Progenitor cell of endocrine pancreas (in vitro differentiated cells): ENCODE measurements at places on chromosomes 2 and 18.

GRCh38 chr2:169798397-169798717 lies 314 bp upstream of the SSB start:
- DNase-seq = no peak

- no peak for DNase-seq
Observed at GRCh38 chr2:119293900-119294299, 70.3 kb downstream of the STEAP3 start.

DNA sequence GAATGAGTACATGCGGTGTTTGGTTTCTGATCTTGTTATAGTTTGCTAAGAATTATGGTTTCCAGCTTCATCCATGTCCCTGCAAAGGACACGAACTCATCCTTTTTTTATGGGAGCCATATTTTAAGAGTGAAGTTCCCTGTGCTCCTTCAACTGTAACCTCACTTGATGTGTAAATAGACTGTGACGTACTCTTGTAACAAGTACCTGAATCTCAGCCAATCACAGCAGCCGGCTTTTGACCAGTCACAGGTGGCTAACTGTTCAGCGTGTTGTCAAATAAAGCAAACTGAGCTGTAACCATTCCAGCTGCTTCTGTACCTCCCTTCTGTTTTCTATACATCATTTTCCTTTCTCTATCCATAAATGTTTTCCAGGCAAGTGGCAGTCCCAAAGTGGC lies 774.3 kb upstream of the HS6ST1 start:
- DNase-seq = no peak

GRCh38 chr18:25326361-25326952 lies 25.5 kb downstream of the ZNF521 start:
- DNase-seq = no peak

GRCh38 chr2:158970241-158970751 lies 1.9 kb downstream of the TANC1 start:
- DNase-seq = no peak

- DNase-seq = peak; percentile 44
Observed at GRCh38 chr18:49768051-49768391, 45.3 kb downstream of the ACAA2 start.

- no peak for DNase-seq
Observed at GRCh38 chr2:212711856-212712255, 173.3 kb upstream of the ERBB4 start.

DNA sequence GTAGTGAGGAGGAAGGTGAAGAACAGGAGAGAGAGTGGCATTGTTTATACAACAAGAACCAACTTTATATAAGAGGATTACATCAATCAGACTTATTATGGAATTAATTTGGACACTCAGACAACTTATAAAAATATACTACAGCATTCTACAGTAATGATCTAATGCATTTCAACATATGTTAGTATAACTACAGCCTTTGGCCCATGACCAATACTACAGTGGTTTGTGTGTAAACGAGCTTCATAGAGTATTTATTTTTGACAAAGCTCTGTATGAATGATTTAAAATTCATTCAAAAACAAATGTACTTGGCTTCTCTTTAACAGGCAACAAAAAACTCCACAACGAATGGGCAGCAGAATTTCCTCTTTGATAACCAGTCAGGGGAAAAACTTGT lies 72.8 kb downstream of the ZNF521 start:
- no peak for DNase-seq

GRCh38 chr2:159362816-159363251 lies 76.3 kb upstream of the WDSUB1 start:
- no peak for DNase-seq
